ENCODE measurements at places on chromosomes 7 and 10.

- no peak overlapping the region for H3K27ac ChIP-seq
- H3K4me3 ChIP-seq, result no peak overlapping the region
- H3K4me1 ChIP-seq, result peaks cover 5% of the 10 kb centered on the region
- no peaks in the 10 kb centered on the region for H3K27me3 ChIP-seq
- DNase-seq, result no peak
- H3K36me3 ChIP-seq, result no peaks in the 10 kb centered on the region
Measured at GRCh38 chr10:132665946-132666704, 119.8 kb downstream of the NKX6-2 start.

- H3K4me3 ChIP-seq, result no peak overlapping the region
- no peaks in the 10 kb centered on the region for H3K27me3 ChIP-seq
- no peak overlapping the region for H3K27ac ChIP-seq
- DNase-seq, result no peak
Measured at GRCh38 chr10:131561897-131562296, 250.4 kb upstream of the TCERG1L start.

DNA sequence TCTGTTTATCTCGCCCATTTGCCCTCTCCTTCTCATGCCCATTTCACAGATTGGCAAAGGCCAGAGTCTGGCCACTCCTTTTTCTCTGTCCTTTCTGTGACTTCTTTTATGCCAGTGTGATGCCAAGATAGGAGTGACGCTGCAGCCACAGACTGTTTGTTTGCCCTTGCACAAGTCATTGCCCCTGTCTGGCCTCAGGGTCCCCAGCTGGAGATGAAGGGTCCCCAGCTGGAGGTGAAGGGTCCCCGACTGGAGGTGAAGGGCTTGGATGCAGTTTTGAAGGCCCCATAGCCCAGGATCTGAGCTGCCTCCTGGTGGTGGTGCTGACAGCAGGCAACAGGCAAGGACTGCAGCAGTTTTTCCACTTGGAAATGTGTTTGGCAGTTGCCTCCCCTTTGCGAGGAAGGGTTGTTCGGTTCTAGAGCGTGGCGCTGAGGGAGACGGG, 50.8 kb upstream of the SLC29A3 start:
- no peaks in the 10 kb centered on the region for H3K27me3 ChIP-seq
- H3K4me1 ChIP-seq, result no peaks in the 10 kb centered on the region
- DNase-seq, result no peak
- H3K27ac ChIP-seq, result no peak overlapping the region
- H3K4me3 ChIP-seq, result no peak overlapping the region
- no peaks in the 10 kb centered on the region for H3K36me3 ChIP-seq

- no peak for DNase-seq
- peaks cover 10% of the 10 kb centered on the region for H3K4me1 ChIP-seq
- H3K36me3 ChIP-seq, result no peaks in the 10 kb centered on the region
- H3K27ac ChIP-seq, result no peak overlapping the region
- no peak overlapping the region for H3K4me3 ChIP-seq
Measured at GRCh38 chr7:84188786-84189405, 5.7 kb downstream of the SEMA3A start.

- DNase-seq, result no peak
- peak overlapping the region; percentile 79 for H3K4me3 ChIP-seq
- no peak overlapping the region for H3K27ac ChIP-seq
Measured at GRCh38 chr7:124764847-124765400, 668 bp downstream of the GPR37 start.

DNA sequence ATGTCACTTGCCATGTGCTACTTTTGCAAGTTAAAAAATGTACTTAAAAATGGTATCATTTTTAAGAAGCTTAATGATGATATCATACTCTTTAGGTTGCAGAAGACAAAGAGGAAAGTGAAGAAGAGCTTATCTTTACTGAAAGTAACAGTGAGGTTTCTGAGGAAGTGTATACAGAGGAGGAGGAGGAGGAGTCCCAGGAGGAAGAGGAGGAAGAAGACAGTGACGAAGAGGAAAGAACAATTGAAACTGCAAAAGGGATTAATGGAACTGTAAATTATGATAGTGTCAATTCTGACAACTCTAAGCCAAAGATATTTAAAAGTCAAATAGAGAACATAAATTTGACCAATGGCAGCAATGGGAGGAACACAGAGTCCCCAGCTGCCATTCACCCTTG, 6.1 kb downstream of the LMOD2 start:
- no peak for DNase-seq
- no peak overlapping the region for H3K4me3 ChIP-seq
- H3K4me1 ChIP-seq, result peaks cover 2% of the 10 kb centered on the region
- peaks cover 6% of the 10 kb centered on the region for H3K27me3 ChIP-seq

GRCh38 chr10:14137391-14137790, 193.3 kb downstream of the FRMD4A start:
- H3K36me3 ChIP-seq, result no peaks in the 10 kb centered on the region
- DNase-seq, result no peak
- H3K4me3 ChIP-seq, result no peak overlapping the region
- no peak overlapping the region for H3K27ac ChIP-seq
- H3K27me3 ChIP-seq, result no peaks in the 10 kb centered on the region

DNA sequence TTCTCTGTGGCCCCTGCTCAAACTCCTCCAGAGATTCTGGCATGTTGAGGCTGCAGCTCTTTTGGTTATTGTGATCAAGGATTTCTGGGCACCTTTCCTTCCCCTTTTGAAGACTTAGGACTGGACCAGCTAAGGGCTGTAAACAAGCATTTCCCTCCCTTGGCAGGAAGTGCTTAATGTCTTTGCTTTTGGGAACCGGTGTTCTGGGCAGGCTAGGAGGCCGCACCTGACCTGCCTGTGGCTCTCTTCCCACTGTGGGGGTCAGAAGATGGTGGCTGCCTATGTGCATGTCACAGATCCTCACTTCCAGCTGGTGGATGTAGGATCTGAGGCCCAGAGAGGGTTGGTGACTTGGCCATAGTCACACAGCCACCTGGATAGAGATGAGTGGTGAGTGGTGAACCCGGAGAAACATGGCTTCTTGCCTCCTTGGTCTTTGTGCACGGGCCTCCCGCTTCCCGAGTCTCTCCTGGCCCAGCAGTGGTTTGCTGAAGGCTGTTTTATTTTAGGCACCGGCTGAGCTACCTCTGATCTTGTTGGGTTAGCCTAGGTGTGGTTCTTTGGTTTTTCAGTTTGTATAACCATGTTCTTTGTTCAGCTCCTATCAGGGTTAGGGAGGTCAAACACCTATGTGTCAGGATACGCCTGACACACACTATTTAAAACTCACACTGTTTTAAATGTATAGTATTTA, 82.0 kb downstream of the GRK5 start:
- H3K36me3 ChIP-seq, result peaks cover 3% of the 10 kb centered on the region
- H3K4me1 ChIP-seq, result peaks cover 75% of the 10 kb centered on the region
- H3K4me3 ChIP-seq, result no peak overlapping the region
- H3K27me3 ChIP-seq, result no peaks in the 10 kb centered on the region
- DNase-seq, result no peak

- no peak overlapping the region for H3K27ac ChIP-seq
- no peak overlapping the region for H3K4me3 ChIP-seq
- peaks cover 2% of the 10 kb centered on the region for H3K27me3 ChIP-seq
- DNase-seq, result no peak
- peaks cover 8% of the 10 kb centered on the region for H3K36me3 ChIP-seq
- H3K4me1 ChIP-seq, result peaks cover 17% of the 10 kb centered on the region
Measured at GRCh38 chr10:70137135-70137534, 4.5 kb upstream of the AIFM2 start.
